ENCODE measurements at places on chromosomes 13 and 19.

DNA sequence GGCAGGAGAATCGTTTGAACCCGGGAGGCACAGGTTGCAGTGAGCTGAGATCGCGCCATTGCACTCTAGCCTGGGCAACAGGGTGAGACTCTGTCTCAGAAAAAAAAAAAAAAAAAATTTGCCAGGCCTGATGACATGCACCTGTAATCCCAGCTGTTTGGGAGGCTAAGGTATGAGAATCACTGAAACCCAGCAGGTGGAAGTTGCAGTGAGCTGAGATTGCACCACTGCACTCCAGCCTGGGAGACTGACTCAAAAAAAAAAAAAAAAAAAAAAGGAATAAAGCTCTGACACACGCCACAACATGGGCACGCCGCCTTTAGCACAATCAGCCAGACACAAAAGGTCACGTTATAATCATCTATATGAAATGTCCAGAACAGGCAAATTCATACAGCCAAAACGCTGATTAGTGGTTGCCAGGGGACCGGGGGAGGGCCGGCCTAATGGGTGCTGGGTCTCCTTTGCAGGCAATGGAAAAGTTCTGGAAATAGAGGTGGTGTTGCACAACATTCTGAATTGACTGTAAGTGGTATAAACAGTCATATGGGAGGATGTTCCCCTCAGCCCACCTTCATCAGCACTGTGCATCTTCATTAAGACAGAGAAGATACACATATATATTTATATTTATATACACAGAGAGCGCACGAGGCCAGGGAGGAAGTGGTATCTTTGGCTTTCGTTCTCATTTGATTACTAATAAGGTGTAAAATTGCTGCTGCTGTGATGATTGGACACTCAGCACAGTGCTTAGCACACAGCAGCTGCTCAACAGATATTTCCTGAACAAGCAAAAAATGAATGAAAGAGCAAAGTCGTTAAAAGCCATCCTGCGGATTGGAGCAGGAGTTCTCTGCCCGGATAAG lies 3.8 kb downstream of the HSPBP1 start:
- no peak for DNase-seq

DNA sequence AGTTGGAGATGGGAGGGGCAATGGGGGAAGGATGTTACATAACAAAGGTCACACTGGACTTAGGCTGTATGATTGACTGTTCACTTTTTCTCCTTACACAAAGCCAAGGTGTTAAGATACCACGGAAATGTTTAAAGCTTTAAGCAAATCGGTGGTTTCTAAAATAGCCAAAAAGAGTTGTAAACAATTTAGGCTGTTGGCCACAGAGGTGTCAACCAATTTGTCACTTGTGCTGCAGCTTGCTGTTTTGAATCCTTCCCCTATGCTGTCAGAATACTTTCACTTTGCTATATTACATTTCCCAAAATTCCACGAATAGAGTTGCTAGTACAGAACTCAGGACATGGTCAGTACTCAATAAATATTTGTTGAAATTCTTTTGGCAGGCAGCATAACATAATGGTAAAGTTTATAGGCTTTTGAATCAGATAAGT lies 149.3 kb downstream of the VWA8 start:
- no peak for DNase-seq

DNA sequence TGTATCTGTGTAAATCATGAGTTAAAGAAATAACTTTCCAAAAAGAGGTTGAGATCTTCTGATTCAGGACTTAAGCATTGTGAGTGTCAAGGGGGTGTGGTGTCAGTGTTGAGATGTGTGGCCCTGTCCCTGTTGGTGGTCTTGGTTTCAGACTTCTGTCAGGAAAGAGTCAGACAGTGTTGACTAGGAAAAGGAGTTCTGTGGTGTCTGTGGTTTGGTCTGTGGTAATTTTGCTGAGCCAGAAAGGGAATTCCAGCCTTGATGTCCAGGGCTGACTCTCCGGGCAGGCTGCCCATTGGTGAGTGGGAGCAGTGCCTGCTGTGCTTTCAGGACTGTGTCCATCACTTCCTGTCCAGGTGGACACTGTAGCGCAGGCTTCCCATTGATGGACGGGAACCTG lies 39.8 kb upstream of the IGFL4 start:
- DNase-seq, result no peak

DNA sequence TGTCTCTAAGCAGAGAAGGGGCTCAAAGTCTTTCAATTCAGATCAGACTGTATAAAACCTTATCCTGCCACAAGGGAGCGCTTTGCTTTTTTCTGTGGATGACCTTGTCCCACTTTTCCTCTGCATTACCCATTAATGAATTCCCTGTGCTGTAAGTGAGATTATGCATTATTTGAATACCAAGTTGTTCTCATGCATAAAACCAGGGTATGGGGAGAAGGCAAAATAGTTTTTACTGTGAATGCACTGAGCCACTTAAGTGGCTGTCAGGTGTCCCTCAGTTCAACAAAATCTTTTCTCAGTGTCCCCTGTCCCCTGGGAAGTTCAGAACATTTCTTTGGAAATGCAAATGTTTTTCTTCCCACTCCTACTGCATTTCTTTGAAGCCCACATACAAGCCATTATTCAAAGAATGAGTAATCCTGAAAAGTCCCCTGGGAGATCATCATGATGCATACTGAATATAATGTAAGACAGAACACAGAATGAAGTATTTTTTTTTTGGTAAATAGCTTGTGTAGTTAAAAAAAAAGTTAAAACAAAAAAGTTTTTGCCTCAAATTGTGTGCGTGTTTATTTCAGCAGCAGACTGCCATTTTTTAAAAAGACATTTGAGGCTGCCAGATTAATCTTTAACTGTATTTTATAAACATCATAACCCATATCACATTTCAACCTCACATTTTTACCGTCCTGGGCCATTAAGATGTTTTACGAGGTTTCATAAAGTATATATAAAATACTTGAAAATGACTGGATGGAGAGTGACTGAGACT lies 506.7 kb upstream of the PCDH9 start:
- peak; percentile 10 for DNase-seq

- no peak for DNase-seq
Measured at GRCh38 chr13:87207280-87208003, 463.7 kb upstream of the SLITRK5 start.

DNA sequence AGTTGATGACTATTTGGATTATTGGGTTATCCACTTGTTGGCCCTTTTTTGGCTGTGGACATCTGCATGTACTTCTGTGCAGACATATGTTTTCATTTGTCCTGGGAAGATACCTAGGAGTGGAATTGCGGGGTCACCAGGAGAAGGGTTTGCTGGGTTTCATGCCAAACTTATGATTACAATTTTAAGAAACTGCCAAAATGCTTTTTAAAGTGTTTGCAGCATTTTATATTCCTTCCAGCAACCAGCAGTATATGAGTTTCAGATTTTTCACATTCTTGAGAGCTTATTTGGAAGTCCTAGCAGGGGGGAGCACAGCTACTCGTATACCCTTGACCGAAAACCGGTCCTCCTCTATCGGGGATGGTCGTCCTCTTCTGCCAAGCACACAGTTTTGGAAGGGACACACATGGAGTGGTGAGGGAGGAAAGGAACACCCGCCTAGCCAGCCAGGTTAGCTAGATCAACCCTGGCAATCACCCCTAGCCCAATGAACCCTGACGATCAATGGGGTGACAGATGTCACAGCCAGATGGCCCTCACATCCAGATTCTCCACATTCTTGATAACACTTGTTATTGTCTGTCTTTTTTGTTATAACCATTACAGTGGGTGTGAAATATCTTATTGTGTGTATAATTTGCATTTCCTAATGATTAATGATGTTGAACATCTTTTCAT lies 26.7 kb upstream of the RNF113B start:
- no peak for DNase-seq

DNA sequence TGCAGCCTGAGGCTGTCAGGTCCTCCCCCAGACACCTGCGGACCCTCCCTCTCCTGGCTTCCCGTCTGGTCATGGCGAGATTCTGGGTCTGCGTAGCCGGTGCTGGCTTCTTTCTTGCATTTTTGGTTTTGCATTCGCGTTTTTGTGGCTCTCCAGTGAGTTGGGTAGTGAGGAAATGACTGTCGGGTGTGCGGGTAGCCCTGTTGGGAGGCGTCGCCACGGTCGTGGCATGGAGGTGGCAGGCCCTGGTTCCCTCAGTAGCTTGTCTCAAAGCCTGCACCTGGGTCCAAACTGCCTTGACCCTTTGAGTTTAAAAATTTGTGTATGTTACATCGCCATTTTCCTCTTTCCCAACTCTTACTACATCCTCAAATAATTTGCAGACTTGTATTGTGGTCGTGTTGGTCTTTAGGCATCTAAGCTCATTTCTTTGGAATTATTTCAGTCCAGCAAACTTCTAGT lies 344 bp downstream of the NHLRC3 start:
- DNase-seq, result peak; percentile 14

GRCh38 chr13:93628136-93628797 lies 401.7 kb downstream of the GPC6 start:
- DNase-seq, result no peak

GRCh38 chr13:35552172-35552844 lies 75.8 kb upstream of the MAB21L1 start:
- DNase-seq, result no peak

GRCh38 chr13:112102243-112102642 lies 35.3 kb downstream of the SOX1 start:
- DNase-seq, result no peak

- no peak for DNase-seq
Measured at GRCh38 chr13:77616027-77616426, 80.5 kb downstream of the SCEL start.

DNA sequence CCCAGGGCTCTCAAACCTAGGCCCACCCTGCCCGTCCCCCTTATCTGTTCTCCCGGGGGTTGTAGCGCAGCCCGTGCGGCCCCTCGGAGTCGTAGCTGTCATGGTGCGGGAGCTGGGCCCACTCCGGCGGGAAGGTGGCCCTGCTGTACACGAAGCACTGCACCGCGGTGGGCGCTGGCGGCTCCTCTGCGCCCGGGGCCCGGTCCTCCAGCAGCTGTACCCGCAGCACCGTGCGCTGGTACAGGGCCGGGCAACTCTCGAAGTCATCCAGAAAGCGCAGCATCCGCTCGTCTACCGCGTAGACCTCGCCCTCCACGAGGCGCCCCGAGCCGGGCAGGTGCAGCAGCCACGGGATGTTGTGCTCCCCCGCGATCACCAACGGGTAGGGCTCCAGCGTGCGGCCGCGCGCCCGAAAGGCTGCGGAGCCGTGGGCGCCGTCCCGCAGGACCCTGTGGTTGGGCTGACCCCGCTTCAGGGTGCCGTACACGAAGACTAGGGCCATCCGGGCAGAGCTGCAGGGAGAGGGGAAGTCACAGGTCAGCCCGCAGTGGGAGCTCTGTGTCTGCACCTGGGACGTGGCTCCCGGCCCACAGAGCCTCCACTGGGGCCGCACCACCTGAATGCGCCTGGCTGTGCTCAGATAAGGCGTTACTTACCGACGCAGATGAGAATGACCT lies 56.4 kb downstream of the GGACT start:
- DNase-seq, result no peak

DNA sequence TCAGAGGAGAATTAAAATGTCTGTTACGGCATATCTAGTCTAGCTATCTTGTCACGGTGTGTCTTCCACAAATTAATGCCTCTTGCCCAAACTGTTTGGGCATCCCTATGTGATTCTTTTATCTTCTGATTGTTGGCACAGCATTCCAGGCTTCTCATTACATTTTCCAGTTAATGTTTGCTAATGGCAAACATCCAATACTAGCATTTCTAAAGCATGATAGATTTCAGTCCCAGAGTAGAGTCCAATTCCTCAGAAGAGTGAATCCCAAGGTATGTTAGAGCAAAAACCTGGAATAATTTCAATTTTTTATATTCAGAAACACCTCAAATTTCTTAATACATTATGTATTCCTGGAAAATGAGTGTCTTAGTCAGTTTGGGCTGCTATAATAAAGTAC lies 684.5 kb upstream of the SLITRK1 start:
- no peak for DNase-seq

- no peak for DNase-seq
Measured at GRCh38 chr13:37102896-37103295, 2.6 kb downstream of the CSNK1A1L start.

DNA sequence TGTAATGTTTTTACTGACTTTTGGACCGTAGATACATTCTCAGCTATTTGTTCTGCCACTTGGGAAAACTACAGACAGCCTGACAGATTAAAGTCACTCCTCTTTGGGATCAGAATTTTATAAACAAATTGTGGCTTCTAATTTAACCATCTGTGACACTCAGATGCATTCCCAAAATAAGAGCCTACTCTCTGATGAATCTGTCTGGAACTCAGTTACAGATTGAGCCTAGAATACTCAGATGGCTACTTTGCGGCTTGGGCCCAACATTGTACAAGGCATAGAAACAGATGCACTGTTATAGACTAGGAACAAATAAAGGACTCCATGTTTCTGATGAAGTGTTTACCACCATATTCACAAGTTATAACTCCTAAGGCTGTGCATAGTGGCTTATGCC lies 291.0 kb upstream of the SLITRK6 start:
- no peak for DNase-seq

GRCh38 chr19:5880196-5880595 lies 9.9 kb upstream of the FUT5 start:
- no peak for DNase-seq

DNA sequence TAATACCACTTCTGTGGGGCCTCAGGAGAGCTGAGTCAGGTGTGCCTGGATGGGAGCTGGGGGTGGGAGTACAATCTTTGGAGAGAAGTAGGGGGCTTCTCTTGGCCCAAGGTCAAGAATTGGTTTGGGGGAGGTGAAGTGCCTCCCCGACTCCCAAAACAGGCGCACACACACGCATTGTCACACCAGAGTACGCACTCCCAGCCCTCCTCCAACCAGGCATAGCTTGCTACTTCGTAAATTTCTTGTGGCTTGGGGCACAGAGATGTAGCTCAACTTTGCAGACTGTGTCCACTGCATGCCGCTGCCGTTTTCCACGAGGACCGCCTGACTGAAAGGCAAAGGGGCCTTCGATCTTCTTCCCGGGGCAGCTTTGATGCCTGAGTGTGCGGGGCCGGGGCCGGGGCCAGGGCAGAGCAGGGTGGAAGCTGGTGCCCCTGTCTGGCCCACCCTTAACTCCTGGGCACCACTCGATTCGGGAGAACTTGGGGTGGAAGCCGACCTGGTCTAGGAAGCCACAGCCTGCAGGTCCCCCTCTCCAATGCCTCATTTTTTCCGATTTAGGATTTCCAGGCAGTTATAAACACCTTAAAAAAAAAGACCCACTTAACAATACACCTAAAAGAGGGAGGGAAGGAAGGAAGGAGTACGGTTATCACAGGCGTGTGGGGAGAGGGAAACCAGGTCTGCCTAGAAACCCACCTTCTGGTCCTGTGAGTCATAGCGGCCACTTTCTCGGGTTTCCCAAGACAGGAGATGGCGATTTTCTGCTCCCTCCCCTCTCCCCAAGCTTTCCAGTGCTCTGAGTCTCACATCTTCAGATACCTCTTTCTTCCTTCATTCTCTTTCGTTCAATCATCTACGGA lies 5.8 kb upstream of the TSHZ3 start:
- no peak for DNase-seq

DNA sequence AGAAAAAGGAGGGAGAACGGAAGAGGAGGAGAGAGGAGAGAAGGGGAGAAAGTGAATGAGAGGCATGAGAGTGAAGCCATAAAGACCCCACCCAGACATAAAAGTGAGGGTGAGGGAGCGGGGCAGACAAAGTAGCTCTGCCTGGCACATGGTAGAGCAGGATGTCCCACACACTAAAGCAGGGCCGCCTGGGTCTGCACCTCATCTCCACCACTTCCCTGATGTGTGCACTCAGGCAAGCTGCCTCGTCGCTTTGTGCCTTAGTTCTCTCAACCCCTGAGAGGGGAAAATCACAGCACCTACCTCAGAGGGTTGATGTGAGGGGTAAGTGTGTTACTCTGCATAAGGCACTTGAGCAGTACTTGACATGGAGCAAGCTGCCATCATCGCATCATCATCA lies 488.1 kb downstream of the COG6 start:
- DNase-seq, result no peak

GRCh38 chr19:53868091-53868891 lies 608 bp downstream of the MYADM start:
- DNase-seq, result no peak
